ENCODE measurements at places on chromosomes 7 and 10. TPM values are rescaled to one million over a fixed set of nuclear protein-coding genes. Genes with fewer than 3 reads are reported as not detected.

Gene SMO
- 0.12 TPM for total RNA-seq

Gene CYP2C19
- total RNA-seq, result not detected

Gene CRYGN
- total RNA-seq, result 0.39 TPM

Gene LAMTOR4
- 136 TPM for total RNA-seq

Gene UPK3B
- total RNA-seq, result 8.4 TPM

Gene TMEM225B
- 1.1 TPM for total RNA-seq

- H3K4me1 ChIP-seq, result peaks cover 15% of the 10 kb centered on the region
- H3K36me3 ChIP-seq, result peaks cover 3% of the 10 kb centered on the region
- H3K27me3 ChIP-seq, result no peaks in the 10 kb centered on the region
- H3K4me3 ChIP-seq, result no peak overlapping the region
- H3K27ac ChIP-seq, result no peak overlapping the region
Measured at GRCh38 chr7:151629713-151630272, 110.1 kb upstream of the RHEB start.

DNA sequence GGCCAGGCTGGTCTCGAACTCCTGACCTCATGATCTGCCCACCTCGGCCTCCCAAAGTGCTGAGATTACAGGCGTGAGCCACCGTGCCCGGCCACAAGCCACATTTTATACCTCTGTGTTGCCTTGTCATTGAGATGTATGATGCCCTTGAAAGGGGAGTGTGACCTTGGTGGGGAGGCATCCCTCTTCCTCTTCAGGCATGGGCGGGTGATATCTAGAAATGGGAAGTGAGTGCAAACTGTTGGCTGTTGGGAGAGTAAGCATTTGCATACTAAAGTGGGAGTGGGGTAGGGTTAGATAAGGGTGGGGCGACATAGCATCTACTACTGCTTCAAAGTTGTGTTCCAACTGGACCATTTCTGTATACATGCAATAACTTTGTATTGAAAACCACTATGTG, 20.1 kb downstream of the RP9 start:
- H3K36me3 ChIP-seq, result peaks cover 11% of the 10 kb centered on the region
- H3K4me3 ChIP-seq, result no peak overlapping the region
- H3K27me3 ChIP-seq, result no peaks in the 10 kb centered on the region
- no peaks in the 10 kb centered on the region for H3K4me1 ChIP-seq
- H3K27ac ChIP-seq, result no peak overlapping the region

GRCh38 chr10:95278061-95278988, 12.5 kb downstream of the PDLIM1 start:
- H3K4me1 ChIP-seq, result no peaks in the 10 kb centered on the region
- DNase-seq, result no peak
- H3K4me3 ChIP-seq, result no peak overlapping the region
- H3K36me3 ChIP-seq, result no peaks in the 10 kb centered on the region
- no peak overlapping the region for H3K27ac ChIP-seq
- no peaks in the 10 kb centered on the region for H3K27me3 ChIP-seq

DNA sequence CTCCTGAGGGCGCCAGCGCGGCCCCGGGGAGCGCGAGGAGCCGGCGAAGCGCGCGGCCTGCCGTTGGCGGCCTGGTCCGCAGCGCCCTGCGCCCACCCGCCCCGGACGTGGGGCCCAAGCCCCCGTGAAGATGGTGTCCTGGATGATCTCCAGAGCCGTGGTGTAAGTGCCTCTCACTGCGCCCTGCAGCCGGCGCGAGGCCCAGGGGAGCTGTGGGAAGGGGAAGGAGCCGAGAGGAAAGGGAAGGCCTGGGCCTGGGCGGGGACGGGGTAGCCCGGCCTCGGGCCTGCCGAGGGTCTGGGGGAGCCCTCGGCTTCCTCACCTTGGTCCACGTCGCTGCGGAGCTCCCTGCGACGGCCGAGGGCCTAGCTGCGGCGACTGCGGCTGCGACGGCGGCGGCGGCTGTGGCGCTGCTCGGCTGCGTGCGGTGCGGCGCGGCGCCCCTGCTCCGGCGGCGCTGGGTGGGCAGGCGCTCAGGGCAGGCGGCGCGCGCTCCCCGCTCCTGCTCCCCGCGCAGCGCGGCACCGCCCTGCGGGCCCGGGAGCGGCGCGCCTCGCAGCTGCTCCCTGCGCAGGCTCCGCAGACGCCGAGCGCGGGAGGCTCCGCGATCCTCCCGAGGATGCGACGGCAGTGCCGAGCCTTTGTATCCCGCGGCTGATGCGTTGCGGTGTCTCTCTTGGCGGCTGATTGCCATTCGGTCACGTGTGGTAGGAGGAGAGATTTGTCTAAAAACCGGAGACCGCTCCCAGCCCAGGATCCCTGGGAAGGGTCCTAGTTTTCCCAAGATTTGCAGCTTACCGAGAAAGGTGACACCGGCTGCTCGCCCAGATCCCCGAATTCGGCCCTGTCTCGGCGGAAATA, 445 bp downstream of the REEP3 start:
- H3K27ac ChIP-seq, result peak overlapping the region; percentile 77
- H3K4me3 ChIP-seq, result peak overlapping the region; percentile 83
- peak; percentile 67 for DNase-seq
- no peaks in the 10 kb centered on the region for H3K36me3 ChIP-seq

GRCh38 chr10:12690525-12691126, 310.9 kb downstream of the CCDC3 start:
- H3K27me3 ChIP-seq, result no peaks in the 10 kb centered on the region
- no peaks in the 10 kb centered on the region for H3K4me1 ChIP-seq
- no peak overlapping the region for H3K4me3 ChIP-seq
- no peak overlapping the region for H3K27ac ChIP-seq
- DNase-seq, result no peak
- H3K36me3 ChIP-seq, result no peaks in the 10 kb centered on the region

GRCh38 chr7:106339513-106340246, 54.9 kb upstream of the NAMPT start:
- H3K27me3 ChIP-seq, result peaks cover 2% of the 10 kb centered on the region
- no peak overlapping the region for H3K27ac ChIP-seq
- no peak for DNase-seq
- no peaks in the 10 kb centered on the region for H3K36me3 ChIP-seq

DNA sequence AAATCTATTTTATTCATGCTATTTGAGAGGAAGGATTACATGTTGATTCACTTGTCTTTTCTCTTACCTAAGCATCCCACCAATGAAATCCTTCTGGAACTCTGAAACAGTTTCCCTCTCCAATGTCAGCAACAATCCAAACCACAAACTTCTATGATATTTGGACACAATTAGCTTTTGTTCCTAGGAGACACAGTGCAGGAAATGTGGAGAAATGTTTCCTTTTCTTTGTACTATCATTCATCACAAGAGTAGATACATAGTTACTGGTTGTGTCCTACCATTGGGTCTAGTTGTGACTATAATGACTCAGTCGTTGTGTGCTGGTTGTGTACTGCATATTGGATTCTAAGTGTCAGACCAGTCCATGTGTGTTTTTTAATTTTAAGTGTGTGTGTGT, 156.8 kb upstream of the MAGI2 start:
- H3K4me3 ChIP-seq, result no peak overlapping the region
- no peak overlapping the region for H3K27ac ChIP-seq
- no peaks in the 10 kb centered on the region for H3K36me3 ChIP-seq

- DNase-seq, result no peak
- no peak overlapping the region for H3K27ac ChIP-seq
- H3K4me1 ChIP-seq, result no peaks in the 10 kb centered on the region
- H3K4me3 ChIP-seq, result no peak overlapping the region
- no peaks in the 10 kb centered on the region for H3K27me3 ChIP-seq
Measured at GRCh38 chr10:107657851-107658250, 493.3 kb upstream of the SORCS1 start.

GRCh38 chr7:92988051-92988450, 129.7 kb downstream of the SAMD9 start:
- H3K4me1 ChIP-seq, result no peaks in the 10 kb centered on the region
- H3K27me3 ChIP-seq, result peaks cover 9% of the 10 kb centered on the region
- H3K27ac ChIP-seq, result no peak overlapping the region
- no peak overlapping the region for H3K4me3 ChIP-seq
- H3K36me3 ChIP-seq, result no peaks in the 10 kb centered on the region
- no peak for DNase-seq

- no peaks in the 10 kb centered on the region for H3K4me1 ChIP-seq
- no peaks in the 10 kb centered on the region for H3K36me3 ChIP-seq
- H3K27me3 ChIP-seq, result no peaks in the 10 kb centered on the region
Measured at GRCh38 chr7:154640266-154640865, 362.6 kb downstream of the PAXIP1 start.

DNA sequence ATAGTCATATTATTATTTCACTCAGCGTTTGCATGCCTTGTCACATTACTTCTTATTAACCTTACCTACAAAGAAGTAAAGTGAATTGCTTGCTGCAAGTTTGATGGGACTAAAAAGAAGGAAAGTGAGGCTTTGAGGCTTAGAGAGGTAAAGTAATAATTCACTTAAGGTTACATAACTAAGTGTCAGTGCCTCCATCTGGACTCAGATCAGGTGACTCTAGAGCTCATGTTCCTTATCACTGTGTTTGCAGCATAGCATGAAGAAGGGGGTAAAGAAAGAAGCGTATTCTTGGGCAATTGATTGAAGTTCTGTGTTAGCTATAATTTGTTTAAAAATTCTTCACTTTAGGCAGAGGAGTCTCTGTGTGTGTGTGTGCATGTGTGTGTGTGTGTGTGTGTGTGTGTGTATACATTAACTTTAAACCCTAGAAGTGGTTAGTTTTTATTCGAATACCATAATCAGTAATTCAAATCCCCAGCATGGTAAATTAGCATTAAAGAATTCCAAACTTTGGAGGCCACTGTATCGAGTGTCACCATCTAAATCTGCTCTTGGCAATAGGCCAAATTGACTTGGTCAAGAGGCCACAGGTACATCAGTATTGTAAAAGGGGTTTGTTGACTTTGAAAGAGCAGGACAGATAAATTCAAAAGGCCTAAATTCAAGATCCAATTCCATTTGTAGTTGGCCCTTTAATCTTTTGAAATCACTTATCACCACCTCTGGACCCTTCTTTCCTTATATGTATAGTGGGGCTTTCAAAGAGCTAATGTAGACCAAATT, 2.2 kb upstream of the PON3 start:
- DNase-seq, result no peak
- no peak overlapping the region for H3K4me3 ChIP-seq
- H3K27ac ChIP-seq, result no peak overlapping the region
- H3K4me1 ChIP-seq, result peaks cover 5% of the 10 kb centered on the region

DNA sequence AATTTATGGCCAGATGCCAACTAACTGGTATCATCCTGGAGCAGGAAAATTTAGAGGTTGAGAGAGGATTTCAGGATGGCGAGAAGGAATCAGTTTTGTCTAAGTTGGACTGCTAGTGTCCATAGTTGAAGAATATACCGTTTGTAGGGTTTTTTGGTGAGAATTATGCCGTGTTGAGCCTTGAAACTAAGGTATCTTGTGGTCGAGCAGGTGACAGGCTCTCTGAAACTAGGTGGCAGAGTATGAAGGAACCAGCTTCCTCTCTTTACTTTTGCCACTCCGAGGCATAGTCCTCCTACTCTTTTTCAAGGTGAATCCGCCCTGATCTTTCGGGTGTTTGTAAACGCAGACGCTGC, 9.7 kb downstream of the MDFIC start:
- peak; percentile 55 for DNase-seq
- peak overlapping the region; percentile 73 for H3K27ac ChIP-seq
- H3K4me1 ChIP-seq, result peaks cover 94% of the 10 kb centered on the region
- no peaks in the 10 kb centered on the region for H3K27me3 ChIP-seq
- peak overlapping the region; percentile 87 for H3K4me3 ChIP-seq

- DNase-seq, result no peak
- H3K36me3 ChIP-seq, result peaks cover 32% of the 10 kb centered on the region
- H3K4me3 ChIP-seq, result peak overlapping the region; percentile 85
- peaks cover 72% of the 10 kb centered on the region for H3K4me1 ChIP-seq
- H3K27me3 ChIP-seq, result no peaks in the 10 kb centered on the region
Measured at GRCh38 chr7:131103997-131104396, 223.7 kb upstream of the MKLN1 start.

DNA sequence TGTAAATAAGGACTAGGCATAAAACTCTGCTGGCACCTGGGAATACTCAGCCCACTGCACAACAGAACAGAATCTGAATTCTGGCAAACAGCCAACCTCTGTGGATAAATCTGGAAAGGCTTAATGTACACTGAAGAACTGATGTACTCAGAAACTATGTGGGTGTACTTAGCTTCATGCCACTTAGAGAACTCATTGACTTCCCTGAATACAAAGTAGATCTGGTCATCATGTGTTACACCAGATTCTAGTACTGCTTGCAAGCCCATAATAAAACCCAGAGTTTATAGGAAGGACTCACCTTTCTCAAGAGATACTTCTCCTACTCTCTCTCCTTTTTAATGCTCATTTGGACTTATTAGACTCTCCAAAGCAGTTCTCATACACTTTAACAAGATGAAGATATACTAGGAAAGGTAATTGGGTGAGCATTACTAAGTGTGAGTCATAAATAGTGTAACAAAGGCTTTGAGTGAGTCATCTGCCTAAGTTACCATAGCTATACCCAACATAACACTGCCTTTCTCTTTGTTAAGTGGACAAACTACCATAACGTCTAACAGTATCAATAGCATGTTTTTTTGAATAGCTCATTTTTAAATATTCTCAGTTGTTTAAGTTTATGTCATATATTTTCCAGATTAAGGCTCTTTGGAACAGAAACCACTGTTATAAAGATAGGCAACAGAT, 309.1 kb downstream of the MDFIC start:
- no peaks in the 10 kb centered on the region for H3K36me3 ChIP-seq
- no peak for DNase-seq
- H3K4me1 ChIP-seq, result peaks cover 9% of the 10 kb centered on the region
- no peaks in the 10 kb centered on the region for H3K27me3 ChIP-seq
- H3K4me3 ChIP-seq, result no peak overlapping the region

- H3K4me3 ChIP-seq, result no peak overlapping the region
- no peak overlapping the region for H3K27ac ChIP-seq
- H3K36me3 ChIP-seq, result no peaks in the 10 kb centered on the region
- no peaks in the 10 kb centered on the region for H3K27me3 ChIP-seq
- no peak for DNase-seq
- H3K4me1 ChIP-seq, result no peaks in the 10 kb centered on the region
Measured at GRCh38 chr10:23403278-23403677, 35.6 kb upstream of the OTUD1 start.

GRCh38 chr10:119670717-119671116, 19.5 kb downstream of the BAG3 start:
- DNase-seq, result no peak
- peaks cover 29% of the 10 kb centered on the region for H3K36me3 ChIP-seq
- H3K4me1 ChIP-seq, result no peaks in the 10 kb centered on the region
- H3K27me3 ChIP-seq, result no peaks in the 10 kb centered on the region
- H3K27ac ChIP-seq, result no peak overlapping the region

Measured in CD4-positive, CD25-positive, alpha-beta regulatory T cell (primary cell).